Purkinje cell (primary cell): ENCODE measurements at places on chromosomes 3 and 15. TPM values are rescaled to one million over a fixed set of nuclear protein-coding genes. Genes with fewer than 3 reads are reported as not detected.

Gene SERPINI2
- polyA plus RNA-seq: 0.44 and 5.8 TPM in 2 replicates

Gene GMNC
- 6.7 and 9.8 TPM in 2 replicates for polyA plus RNA-seq

Gene IQCH
- 1.8 and 5.2 TPM in 2 replicates for polyA plus RNA-seq

Gene TRIM42
- not detected in 2 replicates for polyA plus RNA-seq

Gene FANCD2OS
- not detected in 2 replicates for polyA plus RNA-seq

Gene GMPS
- 21.3 and 21.8 TPM in 2 replicates for polyA plus RNA-seq

Gene CILP
- not detected in 2 replicates for polyA plus RNA-seq

Gene SLC51B
- not detected in 2 replicates for polyA plus RNA-seq

Gene SLTM
- 64.8 and 85.0 TPM in 2 replicates for polyA plus RNA-seq

Gene IL17RB
- 4.7 and 5.1 TPM in 2 replicates for polyA plus RNA-seq

Gene ECE2
- polyA plus RNA-seq: 1.2 and 3.1 TPM in 2 replicates

Gene SST
- polyA plus RNA-seq: 178 TPM in 1 of 2 replicates, not detected in the other

Gene EIF5A2
- polyA plus RNA-seq: 32.6 and 45.4 TPM in 2 replicates

Gene SERPINI1
- polyA plus RNA-seq: 687 and 886 TPM in 2 replicates

Gene XYLB
- 0.23 TPM in 1 of 2 replicates, not detected in the other for polyA plus RNA-seq

Gene CCDC9B
- 0.11 and 0.14 TPM in 2 replicates for polyA plus RNA-seq

Gene A4GNT
- not detected in 2 replicates for polyA plus RNA-seq

Gene RBP2
- polyA plus RNA-seq: not detected in 2 replicates

Gene MNS1
- polyA plus RNA-seq: 4.7 and 9.7 TPM in 2 replicates

Gene TMEM207
- polyA plus RNA-seq: not detected in 2 replicates

Gene GREM1
- 1.6 TPM in 1 of 2 replicates, not detected in the other for polyA plus RNA-seq

Gene PLSCR4
- polyA plus RNA-seq: 15.6 and 15.9 TPM in 2 replicates

Gene TIPIN
- 18.1 and 18.4 TPM in 2 replicates for polyA plus RNA-seq

Gene RBMS3
- 99.0 and 122 TPM in 2 replicates for polyA plus RNA-seq

Gene DUOXA2
- polyA plus RNA-seq: not detected in 2 replicates

Gene TM4SF18
- 2.3 TPM in 1 of 2 replicates, not detected in the other for polyA plus RNA-seq

Gene SLC2A2
- 0.09 TPM in 1 of 2 replicates, not detected in the other for polyA plus RNA-seq

Gene DLL4
- polyA plus RNA-seq: 0.08 TPM in 1 of 2 replicates, not detected in the other

Gene TLR9
- polyA plus RNA-seq: not detected in 2 replicates

Gene RPP14
- polyA plus RNA-seq: 11.1 and 14.9 TPM in 2 replicates

Gene FES
- polyA plus RNA-seq: not detected in 2 replicates

Gene ZIC1
- 16.1 and 33.6 TPM in 2 replicates for polyA plus RNA-seq

Gene DGKG
- polyA plus RNA-seq: 66.0 and 73.5 TPM in 2 replicates

Gene WDR49
- polyA plus RNA-seq: 3.2 and 6.9 TPM in 2 replicates

Gene CACNA1D
- 1.9 and 3.1 TPM in 2 replicates for polyA plus RNA-seq
